Glutamatergic neuron (in vitro differentiated cells): ENCODE measurements at places on chromosomes 7 and 10.

DNA sequence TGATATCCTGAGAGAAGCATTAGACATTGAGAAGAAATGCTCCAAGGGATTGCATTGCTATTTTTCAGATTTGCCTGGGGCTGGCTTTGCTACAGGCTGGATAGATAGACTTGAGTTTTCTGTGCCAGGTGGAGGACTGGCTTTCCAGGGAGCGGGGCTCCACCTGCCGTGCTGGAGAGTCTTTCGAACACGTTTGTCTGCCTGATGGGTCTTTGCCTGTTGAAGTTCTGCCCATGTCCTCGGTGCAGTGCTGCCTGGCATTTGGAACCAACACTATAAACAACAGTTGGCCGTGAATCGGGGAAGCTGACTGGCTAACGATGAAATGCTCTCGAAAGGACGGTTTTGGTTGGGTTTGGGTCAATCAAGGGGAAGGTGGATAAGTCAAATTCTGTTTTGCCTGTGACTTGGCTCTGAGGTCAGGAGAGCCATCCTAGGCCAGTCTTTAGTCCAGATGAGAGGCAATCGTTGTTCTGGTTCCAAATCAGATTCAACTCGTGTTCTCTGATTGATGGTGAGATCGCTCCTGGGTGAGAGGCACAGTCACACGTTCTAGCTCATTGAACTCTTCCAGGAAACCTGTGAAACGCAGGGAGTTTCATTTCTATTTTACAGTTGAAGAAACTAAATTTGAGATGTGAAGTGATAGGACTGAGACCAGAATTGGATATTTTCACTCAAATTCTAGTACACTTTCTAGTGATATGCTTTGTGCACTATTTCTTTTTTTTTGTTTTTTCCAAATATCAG, 599.0 kb downstream of the TYW1 start:
- no peak for DNase-seq

DNA sequence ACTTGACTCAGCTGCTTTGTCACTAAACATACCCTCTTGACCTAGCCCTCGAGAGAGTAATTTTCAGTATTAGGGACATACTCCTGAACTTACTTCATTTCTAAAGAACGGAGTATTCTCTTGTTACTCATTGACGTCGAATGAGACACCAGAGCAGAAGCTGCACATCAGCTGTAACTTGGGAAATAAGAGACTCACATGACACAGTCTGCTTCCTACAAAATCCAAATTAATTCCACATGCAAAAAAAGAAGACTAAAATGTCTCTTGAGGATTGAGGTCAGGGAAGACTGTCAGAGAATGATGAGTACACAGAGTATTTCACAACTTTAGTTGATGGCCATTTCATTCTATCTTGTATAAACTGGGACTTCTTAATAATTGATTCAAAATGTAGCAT, 114.7 kb upstream of the EGFR start:
- DNase-seq, result no peak

- no peak for DNase-seq
Measured at GRCh38 chr7:155994279-155994811, 182.1 kb upstream of the SHH start.

GRCh38 chr7:55464422-55464821, 99.3 kb downstream of the LANCL2 start:
- no peak for DNase-seq

- DNase-seq, result no peak
Measured at GRCh38 chr10:4998671-4999070, 5.0 kb downstream of the AKR1C2 start.

GRCh38 chr10:120392671-120393079, 64.4 kb upstream of the PLPP4 start:
- DNase-seq, result no peak

DNA sequence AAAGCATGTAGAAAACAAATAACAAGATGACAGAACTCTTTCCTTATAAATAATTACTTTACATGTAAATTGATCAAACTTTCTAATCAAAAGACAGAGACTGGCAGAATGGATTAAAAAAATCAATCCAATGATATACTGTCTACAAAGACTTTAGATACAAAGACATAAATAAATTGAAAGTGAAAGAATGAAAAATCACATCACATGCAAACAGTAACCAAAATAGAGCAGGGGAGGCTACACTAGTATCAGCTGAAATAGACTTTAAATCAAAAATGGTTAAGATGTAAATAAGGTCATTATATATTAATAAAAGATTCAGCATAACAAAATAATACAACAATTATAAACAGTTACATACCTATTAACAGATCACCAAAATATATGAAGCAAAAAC, 97.3 kb downstream of the SNX13 start:
- DNase-seq, result no peak

DNA sequence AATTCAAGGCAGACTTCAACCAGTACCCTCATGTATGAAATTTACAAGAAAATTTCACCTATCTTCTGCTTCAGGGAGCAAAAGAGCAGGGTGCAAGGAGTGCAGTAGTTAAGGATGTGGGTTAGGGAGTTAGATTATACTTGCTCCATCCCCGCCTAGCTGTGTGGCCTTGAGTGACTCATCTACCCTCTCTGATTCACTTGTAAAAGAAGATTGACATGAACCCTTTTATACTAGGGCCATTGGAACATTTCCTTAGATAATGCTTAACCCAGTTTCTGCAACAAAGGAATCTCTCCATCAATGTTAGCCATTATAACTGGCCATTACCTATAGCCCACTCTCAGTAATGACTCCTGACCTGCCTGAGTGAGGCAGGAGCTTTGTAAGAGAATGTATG, 10.2 kb upstream of the HSPA12A start:
- DNase-seq, result no peak

GRCh38 chr10:13559124-13559700, 27.6 kb upstream of the PRPF18 start:
- DNase-seq, result no peak

DNA sequence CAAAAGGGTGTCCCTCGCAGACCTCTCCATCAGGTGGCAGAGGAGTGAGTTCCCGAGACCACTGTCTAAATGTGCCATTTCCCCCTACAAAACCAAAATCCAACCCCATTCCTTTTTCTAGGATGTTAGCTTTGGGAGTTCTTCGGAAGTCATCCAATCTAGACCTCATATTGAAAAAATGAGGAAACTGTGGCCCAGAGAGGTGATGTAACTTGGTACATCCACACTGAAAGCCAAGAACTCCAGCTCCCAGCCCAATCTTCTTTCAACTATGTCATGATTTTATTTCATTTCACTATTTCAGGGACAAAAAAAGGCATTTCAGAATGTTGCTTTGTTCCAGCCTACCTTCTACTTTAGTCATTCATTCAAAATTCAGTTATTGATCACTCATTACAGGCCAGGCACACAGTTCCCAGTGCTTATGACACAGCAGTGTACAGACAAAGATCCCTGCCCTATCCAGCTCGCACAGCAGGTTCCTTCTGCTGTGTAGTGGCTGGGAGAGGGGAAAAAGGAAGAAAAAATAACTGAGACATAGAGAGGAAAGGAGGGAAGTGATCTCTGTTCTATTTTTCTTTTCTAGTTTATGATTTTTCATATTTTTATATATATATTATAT, 35.8 kb downstream of the SCRN1 start:
- no peak for DNase-seq

- peak; percentile 6 for DNase-seq
Measured at GRCh38 chr10:132456881-132457280, 59.9 kb downstream of the PWWP2B start.

DNA sequence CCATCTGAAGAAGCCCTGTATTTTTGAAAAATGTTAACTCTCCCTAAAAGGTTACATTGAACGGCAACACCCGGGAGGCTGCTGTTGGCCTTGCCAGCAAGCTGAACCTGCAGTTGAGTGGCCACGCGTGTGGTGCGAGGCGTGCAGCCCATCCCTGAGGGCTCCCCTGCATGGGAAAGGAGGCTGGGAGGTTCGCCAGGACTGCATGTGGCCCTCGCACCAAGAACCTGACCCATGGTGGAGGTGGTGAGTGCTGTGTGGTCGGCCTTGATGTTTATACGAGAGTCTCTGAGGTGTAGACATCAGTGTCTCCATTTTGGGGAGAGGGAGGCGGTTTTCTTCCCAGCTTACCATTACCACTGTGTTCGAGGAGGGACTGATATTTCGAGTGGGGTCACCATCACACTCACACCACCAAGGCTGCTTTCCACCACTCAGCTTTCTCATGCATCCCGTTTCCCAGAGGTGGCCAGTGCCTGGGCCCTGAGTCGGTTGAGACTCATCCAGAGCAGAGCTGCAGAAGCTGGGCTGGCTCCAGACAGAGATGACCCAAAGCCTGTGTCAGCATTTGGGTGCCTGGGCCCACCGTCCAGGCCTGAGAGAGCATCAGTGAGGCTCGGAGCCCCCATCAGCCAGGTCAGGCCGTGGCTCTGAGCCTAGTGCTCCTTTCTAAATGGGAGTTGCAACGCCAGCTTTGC, 222.6 kb downstream of the EBF3 start:
- DNase-seq, result no peak

DNA sequence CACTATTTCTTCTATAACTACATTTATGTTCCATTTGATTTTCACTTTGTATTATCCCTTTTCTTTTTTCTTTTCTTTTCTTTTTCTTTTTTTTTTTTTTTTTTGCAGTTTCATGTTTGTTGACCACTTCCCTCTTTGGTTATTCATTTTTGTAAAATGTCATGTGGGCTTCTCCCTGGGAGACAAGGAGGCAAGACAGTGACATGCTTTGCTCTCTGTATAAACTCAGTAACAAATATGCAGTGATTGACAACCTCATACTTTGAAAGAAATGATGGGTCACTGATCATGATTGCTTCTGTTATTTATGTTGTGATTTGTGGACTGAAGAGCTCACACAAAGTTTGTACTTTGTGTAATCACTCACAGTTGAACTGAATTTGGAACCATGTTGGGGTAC, 90.2 kb upstream of the ABI1 start:
- DNase-seq, result no peak

GRCh38 chr7:20141666-20142065, 75.5 kb downstream of the MACC1 start:
- no peak for DNase-seq

DNA sequence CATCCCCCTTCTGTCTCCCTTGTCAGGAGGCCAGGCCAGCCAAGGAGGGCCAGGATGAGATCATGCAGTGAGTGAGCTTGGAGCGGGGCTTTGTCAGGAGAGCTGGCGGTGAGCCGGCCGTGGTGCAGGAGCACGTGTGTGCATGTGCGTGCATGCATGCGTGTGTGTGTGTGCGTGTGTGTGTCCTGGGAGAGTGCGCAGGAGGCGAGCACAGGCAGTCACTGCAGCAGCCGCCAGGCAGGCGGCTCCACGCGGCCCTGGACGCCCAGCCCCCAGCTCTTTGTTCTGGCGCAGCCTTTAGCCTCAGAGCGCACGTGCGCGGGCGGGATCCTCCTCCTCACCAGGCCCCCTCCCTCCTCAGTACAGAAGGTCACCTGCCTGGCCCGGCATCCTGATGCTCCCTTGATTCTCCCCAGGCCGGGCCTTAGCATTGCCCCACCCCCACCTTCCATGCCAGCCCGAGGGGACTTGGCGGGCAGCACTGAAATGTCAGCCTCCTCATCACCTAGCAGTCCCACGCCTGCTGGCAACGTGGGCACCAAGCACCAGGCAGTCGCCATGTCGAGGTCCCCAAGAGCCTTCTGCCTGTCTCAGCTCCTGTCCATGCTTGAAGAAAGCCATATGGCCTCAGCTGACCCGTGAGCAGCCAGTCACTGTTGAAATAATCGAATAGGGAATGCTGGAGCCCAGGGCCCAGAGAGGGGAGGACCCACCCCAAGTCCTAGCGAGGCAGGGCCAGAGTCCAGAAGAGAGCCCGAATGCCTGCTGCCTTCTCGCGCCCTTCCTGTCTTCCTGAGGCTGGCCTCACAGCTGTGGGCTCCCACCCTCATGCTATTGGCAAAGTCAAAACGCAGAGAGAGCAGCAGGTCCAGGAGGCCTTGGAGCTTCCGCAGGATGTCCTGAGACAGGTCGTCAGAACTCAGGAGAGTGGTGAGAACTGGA, 125.9 kb upstream of the PPIF start:
- peak; percentile 87 for DNase-seq

GRCh38 chr7:139068544-139069399, 32.9 kb upstream of the ZC3HAV1L start:
- no peak for DNase-seq

- no peak for DNase-seq
Measured at GRCh38 chr10:74052994-74053393, 55.1 kb downstream of the VCL start.

GRCh38 chr10:101972761-101973160, 83.2 kb downstream of the ARMH3 start:
- no peak for DNase-seq

- DNase-seq, result peak; percentile 22
Measured at GRCh38 chr7:95899919-95900513, 127.7 kb downstream of the DYNC1I1 start.

- no peak for DNase-seq
Measured at GRCh38 chr7:25158966-25159365, 33.9 kb upstream of the CYCS start.

DNA sequence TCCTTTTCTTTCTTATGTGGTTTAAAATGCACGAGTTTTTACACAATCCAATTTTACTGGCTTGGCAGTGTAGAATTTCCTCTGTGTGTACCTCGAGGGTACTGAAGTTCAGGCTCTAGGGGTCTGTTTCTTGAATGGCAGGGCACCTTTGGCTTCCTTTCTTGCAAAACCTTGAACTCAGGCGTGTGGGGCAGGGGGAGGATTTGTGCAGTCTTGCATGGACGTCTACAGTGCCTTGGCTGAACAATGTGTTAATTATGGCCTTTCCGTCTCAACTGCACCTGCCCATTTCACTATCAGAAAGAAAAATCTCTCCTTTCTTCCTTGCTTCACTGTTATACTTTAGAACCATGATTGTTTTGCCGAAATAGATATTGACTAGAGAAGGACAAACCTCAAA, 570.9 kb downstream of the INHBA start:
- no peak for DNase-seq

- no peak for DNase-seq
Measured at GRCh38 chr7:15648461-15648961, 38.0 kb downstream of the MEOX2 start.

- DNase-seq, result no peak
Measured at GRCh38 chr7:130397758-130398073, 17.4 kb downstream of the CPA1 start.

- no peak for DNase-seq
Measured at GRCh38 chr10:110512461-110513187, 14.9 kb downstream of the DUSP5 start.

- DNase-seq, result no peak
Measured at GRCh38 chr7:41170466-41170865, 532.4 kb downstream of the INHBA start.

GRCh38 chr10:72691863-72692743, at the start of gene MCU:
Gene MCU (plus strand): TSS chr10:72692143. CDS start chr10:72692152, 9 bp downstream.
- peak; percentile 91 for DNase-seq

DNA sequence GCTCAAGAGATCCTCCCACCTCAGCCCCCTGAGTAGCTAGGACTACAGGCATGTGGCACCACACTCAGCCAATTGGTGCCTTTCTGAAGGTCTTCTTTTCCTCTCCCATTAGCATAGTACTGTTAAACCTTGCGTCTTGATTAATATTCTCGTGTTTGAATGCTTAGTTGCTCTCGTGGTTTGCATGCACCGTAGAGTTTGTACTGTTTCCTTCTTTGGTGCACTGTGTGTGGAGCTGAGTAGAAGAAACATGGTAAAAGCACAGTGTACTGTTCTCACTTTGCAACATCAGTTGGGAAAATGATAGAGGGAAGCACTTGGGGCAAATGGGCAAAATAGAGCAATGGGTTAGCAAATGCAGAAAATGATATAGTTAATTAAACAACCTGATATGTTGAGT, 27.6 kb upstream of the RPA3 start:
- DNase-seq, result no peak

GRCh38 chr10:60385399-60385738, 4.3 kb downstream of the ANK3 start:
- no peak for DNase-seq
